Activated naive CD8-positive, alpha-beta T cell treated with anti-CD3 and anti-CD28 coated beads for 36 hours (primary cell): ENCODE measurements at places on chromosomes 6 and 20.
A peak's percentile ranks its signal among the peaks of the same experiment; 100 is the strongest.

GRCh38 chr6:130215526-130215925 lies 7.2 kb downstream of the SAMD3 start:
- peaks cover 15% of the 10 kb centered on the region for H3K36me3 ChIP-seq
- H3K4me1 ChIP-seq, result peaks cover 64% of the 10 kb centered on the region
- H3K27me3 ChIP-seq, result no peaks in the 10 kb centered on the region
- peak; percentile 14 for DNase-seq
- H3K27ac ChIP-seq, result peak overlapping the region; percentile 66

DNA sequence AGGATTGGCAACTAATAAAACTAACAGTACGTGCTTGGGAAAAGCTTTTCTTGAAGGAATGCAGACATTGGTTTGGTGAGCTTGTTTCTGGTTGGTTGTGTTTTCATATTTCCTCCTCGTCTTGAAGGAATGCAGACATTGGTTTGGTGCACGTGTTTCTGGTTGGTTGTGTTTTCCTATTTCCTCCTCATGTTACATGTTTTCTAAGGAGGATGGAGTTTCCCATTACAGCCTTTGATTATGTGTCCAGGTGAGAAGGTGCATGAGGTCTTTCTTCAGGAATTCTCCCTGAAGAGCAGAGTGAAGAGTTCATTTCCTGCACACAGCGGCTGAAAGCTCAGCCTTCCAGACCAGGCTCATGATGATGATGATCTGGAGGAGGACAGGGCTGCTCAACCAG lies 190.6 kb downstream of the SMOC2 start:
- no peaks in the 10 kb centered on the region for H3K36me3 ChIP-seq
- H3K27ac ChIP-seq, result no peak overlapping the region
- H3K4me1 ChIP-seq, result no peaks in the 10 kb centered on the region
- H3K27me3 ChIP-seq, result no peaks in the 10 kb centered on the region
- DNase-seq, result no peak

DNA sequence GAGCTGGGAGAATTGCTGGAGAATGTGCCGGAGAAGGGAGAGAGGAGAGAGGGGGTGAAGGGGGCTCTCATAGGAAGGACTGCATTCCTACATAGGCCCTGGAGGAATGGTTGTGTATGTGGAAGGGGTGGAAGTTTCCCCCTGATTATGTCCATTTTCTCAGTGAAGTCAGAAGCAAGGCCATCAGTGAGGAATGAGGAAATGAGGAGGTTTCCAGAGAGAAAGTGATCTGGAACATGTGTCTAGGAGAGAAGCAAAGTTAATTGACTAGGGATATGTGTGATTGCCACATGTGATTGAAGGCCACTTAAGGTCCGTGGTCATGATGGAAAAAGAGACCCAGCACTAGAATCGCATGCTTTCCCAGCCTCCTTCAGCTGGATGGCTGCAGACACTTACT lies 42.3 kb downstream of the TBPL1 start:
- peaks cover 2% of the 10 kb centered on the region for H3K36me3 ChIP-seq
- peaks cover 2% of the 10 kb centered on the region for H3K4me1 ChIP-seq
- no peaks in the 10 kb centered on the region for H3K27me3 ChIP-seq
- no peak overlapping the region for H3K4me3 ChIP-seq

DNA sequence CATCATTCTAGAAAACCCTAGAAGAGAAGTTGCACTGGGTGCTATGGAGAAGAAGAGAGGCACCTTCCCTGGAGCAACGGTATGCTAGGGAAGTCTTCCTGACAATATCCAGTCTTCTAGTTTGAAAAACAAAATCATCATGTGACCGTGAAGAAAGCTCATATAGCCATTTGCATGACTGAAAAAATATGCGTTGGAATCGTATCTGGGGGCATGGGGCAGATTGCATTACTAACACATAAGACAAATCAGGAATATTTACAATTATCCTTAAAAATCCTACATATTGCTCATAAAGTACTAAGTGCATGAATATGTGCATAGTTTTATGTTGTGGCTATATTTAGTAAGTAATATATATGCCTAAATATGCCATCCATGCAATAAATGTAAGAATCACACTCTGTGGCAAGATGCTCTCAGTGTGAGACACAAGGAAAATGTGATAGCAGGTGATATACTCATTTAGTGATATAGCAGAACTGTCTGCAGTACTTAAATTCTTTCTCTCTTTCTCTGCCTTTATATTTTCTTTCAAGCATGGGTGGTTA lies 26.8 kb downstream of the HTR1E start:
- H3K4me1 ChIP-seq, result no peaks in the 10 kb centered on the region
- no peak overlapping the region for H3K27ac ChIP-seq
- H3K27me3 ChIP-seq, result peaks cover 8% of the 10 kb centered on the region
- DNase-seq, result no peak
- H3K4me3 ChIP-seq, result no peak overlapping the region

DNA sequence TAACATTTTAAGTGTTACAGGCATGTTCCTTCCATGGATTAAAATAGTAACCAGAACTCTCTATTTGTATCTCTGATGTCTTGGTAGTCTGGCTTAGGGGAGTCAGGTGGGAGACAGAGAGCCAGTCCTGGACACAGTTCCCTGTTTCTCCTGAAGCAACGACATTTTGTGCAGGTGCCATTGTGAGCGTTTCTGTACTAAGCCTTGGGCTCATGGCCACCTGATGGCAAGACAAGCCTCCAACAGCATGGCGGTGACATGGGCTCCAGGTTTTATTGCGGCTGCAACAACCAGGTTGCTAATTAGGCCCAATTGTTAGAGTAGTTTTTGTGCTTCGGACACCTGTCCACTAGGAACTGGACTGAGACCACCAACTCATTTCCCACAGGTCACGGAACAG lies 105.3 kb downstream of the PRDM13 start:
- no peaks in the 10 kb centered on the region for H3K36me3 ChIP-seq
- H3K27ac ChIP-seq, result no peak overlapping the region
- peaks cover 16% of the 10 kb centered on the region for H3K27me3 ChIP-seq
- no peak for DNase-seq
- H3K4me1 ChIP-seq, result no peaks in the 10 kb centered on the region
- H3K4me3 ChIP-seq, result no peak overlapping the region

- no peak overlapping the region for H3K27ac ChIP-seq
- DNase-seq, result no peak
- H3K4me1 ChIP-seq, result peaks cover 2% of the 10 kb centered on the region
- peaks cover 43% of the 10 kb centered on the region for H3K27me3 ChIP-seq
- no peaks in the 10 kb centered on the region for H3K36me3 ChIP-seq
- no peak overlapping the region for H3K4me3 ChIP-seq
These were observed 124.9 kb downstream of the ANKRD60 start for GRCh38 chr20:58103517-58103904.

GRCh38 chr6:90811596-90812226 lies 224.8 kb upstream of the MAP3K7 start:
- peaks cover 11% of the 10 kb centered on the region for H3K27me3 ChIP-seq
- H3K36me3 ChIP-seq, result no peaks in the 10 kb centered on the region
- no peak for DNase-seq

DNA sequence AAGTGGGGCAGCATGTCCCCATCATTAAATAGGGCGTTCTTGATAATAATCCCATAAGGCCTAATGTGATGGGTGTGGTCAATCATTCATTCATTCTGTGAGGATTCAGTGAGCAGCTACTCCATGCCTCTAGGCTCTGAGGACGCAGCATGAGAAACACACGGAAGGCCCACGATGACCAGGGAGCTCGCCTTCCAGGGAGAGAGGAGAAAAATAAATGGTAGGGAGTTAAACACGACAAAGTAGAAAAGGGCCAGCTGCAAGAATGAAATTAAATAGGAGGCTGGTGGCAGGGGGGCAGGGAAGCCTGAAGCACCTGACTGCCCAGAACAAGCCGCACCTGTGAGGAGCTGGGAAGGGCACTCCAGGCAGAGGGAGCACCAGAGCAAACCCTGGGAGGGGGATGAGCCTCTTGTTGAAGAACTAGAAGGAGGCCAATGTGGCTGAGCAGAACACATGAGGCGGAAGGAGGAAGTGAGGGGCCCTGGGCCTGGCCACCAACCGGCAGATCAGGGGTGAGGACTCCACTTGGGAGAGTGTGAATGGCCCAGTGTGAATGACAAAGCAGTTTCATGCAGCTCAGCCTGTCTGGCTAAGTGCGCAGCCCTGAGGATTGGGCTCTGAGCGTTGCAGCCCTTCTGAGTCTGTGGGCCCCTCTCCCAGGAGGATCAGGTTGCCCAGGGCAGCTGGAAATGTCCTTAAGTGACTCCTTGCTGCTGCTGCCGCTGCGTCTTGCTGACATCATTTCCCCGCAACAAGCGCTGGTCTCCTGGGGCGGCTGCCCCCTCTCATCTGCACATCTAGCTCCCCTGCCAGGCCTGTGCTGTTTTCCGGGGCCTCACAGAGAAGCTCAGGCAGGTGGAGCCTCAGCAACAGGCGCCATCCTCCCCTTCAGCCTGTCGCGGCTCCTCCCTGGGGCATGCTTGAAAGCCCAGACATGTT lies 99.9 kb downstream of the CDH26 start:
- peaks cover 37% of the 10 kb centered on the region for H3K4me1 ChIP-seq
- H3K36me3 ChIP-seq, result no peaks in the 10 kb centered on the region
- peak overlapping the region; percentile 63 for H3K4me3 ChIP-seq
- peak overlapping the region; percentile 84 for H3K27ac ChIP-seq
- peaks cover 6% of the 10 kb centered on the region for H3K27me3 ChIP-seq

- no peaks in the 10 kb centered on the region for H3K36me3 ChIP-seq
- no peak overlapping the region for H3K27ac ChIP-seq
- no peaks in the 10 kb centered on the region for H3K27me3 ChIP-seq
- no peak overlapping the region for H3K4me3 ChIP-seq
- no peaks in the 10 kb centered on the region for H3K4me1 ChIP-seq
These were observed 45.4 kb downstream of the SSR1 start for GRCh38 chr6:7267466-7268091.

DNA sequence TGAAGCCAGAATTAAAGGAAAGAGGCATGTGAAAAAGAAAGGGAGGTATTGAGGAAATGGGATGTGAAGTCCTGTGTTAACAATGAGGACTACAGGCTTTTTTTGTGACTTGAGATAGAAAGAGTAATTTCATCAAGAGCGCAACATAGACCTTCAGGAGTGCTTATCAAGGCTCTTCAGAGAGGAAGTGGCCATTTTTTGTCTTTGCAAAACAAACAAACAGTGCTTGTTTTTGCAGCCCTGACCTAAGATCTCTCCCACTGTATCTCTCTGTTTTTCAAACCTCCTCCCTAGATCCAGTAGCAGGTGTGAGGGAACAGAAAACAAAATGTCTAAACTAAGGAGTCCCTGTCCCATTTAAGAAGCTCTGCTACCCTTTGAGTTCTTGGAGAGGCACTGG lies 710.3 kb upstream of the MARCKS start:
- DNase-seq, result no peak
- H3K27me3 ChIP-seq, result no peaks in the 10 kb centered on the region
- no peaks in the 10 kb centered on the region for H3K36me3 ChIP-seq
- no peak overlapping the region for H3K27ac ChIP-seq

- peaks cover 26% of the 10 kb centered on the region for H3K36me3 ChIP-seq
- H3K4me1 ChIP-seq, result peaks cover 77% of the 10 kb centered on the region
- peak overlapping the region; percentile 83 for H3K27ac ChIP-seq
- no peaks in the 10 kb centered on the region for H3K27me3 ChIP-seq
These were observed 10.2 kb downstream of the CASS4 start for GRCh38 chr20:56422076-56422823.

GRCh38 chr6:16551466-16551865 lies 209.8 kb downstream of the ATXN1 start:
- DNase-seq, result no peak
- no peaks in the 10 kb centered on the region for H3K4me1 ChIP-seq
- no peak overlapping the region for H3K27ac ChIP-seq
- H3K27me3 ChIP-seq, result no peaks in the 10 kb centered on the region

DNA sequence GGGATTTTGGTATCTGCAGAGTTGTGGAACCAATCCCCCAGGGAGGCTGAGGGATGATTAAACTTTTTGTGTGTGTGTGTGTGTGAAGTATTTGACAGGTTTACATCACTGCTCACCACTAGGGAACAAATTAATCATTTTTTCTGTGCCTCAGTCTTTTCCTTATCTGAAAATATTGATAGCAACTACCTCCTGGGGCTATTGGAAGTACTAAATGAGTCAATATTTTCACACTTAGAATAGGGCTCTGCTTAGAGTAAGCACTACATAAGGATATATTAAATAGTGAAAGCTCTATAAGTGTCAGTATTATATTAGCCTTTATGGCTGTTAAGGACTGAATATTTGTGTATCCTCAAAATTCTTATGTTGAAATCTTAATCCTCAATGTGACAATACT lies 155.2 kb upstream of the UST start:
- H3K27ac ChIP-seq, result no peak overlapping the region
- DNase-seq, result no peak
- no peaks in the 10 kb centered on the region for H3K4me1 ChIP-seq
- no peak overlapping the region for H3K4me3 ChIP-seq

GRCh38 chr6:100446115-100447080 lies 18.3 kb downstream of the SIM1 start:
- H3K27me3 ChIP-seq, result peaks cover 23% of the 10 kb centered on the region
- peaks cover 12% of the 10 kb centered on the region for H3K4me1 ChIP-seq
- no peak overlapping the region for H3K4me3 ChIP-seq
- peaks cover 3% of the 10 kb centered on the region for H3K36me3 ChIP-seq
- no peak for DNase-seq

GRCh38 chr6:13032566-13032965 lies 295.8 kb downstream of the TBC1D7 start:
- H3K4me1 ChIP-seq, result no peaks in the 10 kb centered on the region
- no peak overlapping the region for H3K4me3 ChIP-seq
- no peak for DNase-seq

- no peaks in the 10 kb centered on the region for H3K36me3 ChIP-seq
- H3K4me3 ChIP-seq, result no peak overlapping the region
- H3K27ac ChIP-seq, result no peak overlapping the region
- H3K27me3 ChIP-seq, result no peaks in the 10 kb centered on the region
- no peak for DNase-seq
- no peaks in the 10 kb centered on the region for H3K4me1 ChIP-seq
These were observed 4.7 kb downstream of the ADGRF5 start for GRCh38 chr6:46917002-46917545.
